Stimulated activated naive CD8-positive, alpha-beta T cell treated with anti-CD3 and anti-CD28 coated beads, Interleukin-15, Interleukin-2, amounts not matched to agents 100 U/mL and 50 U/mL, for 24 hours (primary cell): ENCODE measurements at places on chromosomes 3 and 15.

- no peak for DNase-seq
Measured at GRCh38 chr15:31202953-31203352, 101.4 kb upstream of the TRPM1 start.

- no peak for DNase-seq
Measured at GRCh38 chr3:148030975-148031374, 621.8 kb downstream of the ZIC1 start.

DNA sequence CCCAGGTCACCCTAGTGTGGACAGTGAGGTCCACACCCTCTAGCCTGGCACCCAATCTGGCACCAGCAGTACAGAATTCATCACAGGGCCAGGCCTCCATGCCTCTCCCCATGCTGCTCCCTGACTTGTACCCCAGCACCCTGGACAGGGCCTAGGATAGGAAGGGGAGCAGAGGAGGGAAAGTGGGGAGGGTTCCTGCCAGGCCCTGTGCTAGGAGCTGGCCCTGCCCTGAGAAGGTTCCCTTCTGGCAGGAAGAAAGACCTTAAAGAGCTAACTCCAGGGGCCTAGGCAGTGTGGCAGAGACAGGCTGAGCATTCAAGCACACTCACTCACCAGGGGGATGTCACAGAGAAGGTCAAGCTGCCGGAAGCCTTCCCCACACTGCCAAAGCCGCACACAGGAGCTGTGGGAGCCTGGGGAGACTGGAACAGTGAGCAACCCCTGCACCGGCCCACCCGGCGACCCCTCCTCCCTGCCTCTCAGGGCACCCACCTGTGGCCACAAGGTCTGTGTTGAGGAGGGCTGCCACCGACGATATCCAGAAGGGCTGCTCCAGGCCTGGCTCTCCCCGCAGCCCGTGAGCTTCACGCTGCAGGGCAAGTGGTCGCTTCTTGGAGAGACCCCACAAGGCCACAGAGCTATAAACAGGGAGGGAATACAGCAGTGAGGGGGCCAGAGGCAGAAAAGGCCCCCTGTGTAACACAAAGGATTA lies 7.4 kb downstream of the RRP9 start:
- no peak for DNase-seq

DNA sequence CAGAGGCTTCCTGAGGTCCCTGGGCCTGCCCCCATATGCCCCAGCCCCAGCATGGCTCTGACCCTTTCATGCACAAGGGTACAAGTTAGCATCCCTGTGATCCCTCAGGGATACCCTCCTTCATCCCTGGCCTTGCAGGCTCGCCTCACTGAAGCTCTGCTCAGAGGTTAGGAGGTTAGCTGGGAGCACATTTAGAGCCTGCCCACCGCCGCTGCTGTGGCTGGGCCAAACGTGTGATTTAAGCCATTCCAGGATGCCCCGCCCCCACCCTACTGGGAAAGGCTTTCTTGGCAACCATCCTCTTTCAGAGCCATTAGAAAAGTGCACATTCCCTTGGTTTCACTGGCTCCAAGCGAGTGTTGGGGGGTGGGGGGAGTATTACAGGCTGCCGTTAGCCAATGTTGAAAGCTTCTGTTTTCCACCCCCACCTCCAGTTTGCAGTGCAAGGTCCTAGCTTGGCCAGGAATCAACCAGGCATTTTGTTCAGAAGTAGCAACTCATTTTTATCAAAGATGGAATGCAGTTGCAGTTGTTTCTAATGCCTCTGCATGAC lies 6.3 kb upstream of the HES1 start:
- DNase-seq = no peak
